NCI-H1105 (cell line): ENCODE measurements at places on chromosomes 13 and 19.

DNA sequence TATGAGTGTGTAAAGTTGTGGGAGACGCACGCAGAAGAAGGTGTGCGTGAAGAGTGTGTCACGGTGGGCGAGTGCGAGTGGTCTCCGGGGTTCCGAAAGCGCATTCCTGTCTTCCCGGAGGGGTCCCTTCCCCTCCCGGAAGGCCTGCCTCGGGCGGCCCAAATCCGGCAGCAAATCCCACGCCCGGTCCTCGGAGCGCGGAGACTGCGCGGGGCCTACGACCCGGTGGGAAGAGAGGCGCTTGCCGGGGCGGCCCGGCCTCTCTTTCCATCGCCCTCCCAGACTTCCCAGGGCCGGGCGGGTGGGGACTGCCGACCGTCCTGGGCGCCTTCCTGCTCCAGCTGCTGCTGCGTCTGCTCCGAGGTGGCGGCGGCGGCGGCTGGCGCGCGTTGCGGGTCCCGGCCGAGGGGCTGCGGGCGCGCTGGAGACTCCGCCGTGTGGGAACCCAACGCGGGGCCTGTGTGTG, 2.1 kb downstream of the ZIC5 start:
- no peak for DNase-seq

DNA sequence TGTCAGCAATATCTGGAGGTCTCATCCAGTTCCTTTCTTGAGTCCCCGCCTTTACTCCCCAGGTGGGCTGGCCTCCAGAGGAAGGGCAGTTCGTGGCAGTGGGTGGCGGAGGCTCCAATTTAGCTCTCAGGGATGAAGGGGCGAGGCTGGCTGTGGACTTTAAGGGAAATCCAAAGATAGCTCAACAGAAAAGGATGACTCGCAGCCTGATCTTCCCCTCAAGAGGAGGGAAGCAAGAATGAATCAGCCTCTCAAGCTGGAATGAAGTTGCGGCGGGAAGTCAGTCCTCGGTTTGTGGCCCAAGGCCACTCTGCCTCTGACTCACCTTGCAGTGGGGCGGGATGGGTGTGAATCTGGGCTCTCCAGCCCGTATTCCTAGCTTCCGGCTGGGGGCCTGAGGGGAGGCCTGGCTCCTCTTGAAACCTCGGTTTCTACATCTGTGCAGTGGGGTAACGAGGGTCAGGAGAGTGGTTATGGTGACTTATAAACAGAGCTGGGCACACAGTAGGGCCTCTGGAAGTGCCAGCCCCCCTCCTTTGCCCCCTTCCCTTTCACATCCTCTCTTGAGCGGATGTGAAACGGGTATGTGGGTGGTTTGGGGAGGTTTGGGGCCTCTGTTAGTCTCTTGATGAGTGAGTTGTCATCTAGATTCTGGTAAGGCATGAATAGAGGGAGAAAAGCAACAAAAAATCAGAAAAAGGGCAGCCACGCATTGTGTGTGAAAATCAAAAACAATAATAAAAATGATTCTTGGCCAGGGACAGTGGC, 10.5 kb upstream of the SMG9 start:
- no peak for DNase-seq

GRCh38 chr19:48617146-48617937, 1.6 kb downstream of the RPL18 start:
- no peak for DNase-seq

DNA sequence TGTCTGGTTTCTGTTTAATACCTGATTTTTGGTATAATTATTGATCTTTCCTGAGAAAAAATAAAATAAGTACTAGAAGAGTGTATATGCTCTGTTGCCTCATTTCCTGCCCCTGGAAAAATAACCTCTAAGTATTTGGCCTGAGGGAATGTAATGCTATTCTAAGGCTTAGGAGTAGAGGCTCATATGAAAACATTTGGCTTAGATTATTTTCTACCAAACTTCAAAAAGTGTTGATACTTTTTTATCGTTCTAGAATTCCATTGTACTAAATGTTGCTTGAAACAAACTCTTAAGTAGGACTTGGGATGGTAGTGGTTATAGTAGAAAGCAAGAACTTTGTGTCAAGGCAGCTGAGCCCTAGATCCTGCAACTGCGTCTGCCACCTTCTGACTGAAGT, 57.8 kb downstream of the COG3 start:
- no peak for DNase-seq

GRCh38 chr13:97497400-97497799, 63.4 kb downstream of the RAP2A start:
- no peak for DNase-seq

DNA sequence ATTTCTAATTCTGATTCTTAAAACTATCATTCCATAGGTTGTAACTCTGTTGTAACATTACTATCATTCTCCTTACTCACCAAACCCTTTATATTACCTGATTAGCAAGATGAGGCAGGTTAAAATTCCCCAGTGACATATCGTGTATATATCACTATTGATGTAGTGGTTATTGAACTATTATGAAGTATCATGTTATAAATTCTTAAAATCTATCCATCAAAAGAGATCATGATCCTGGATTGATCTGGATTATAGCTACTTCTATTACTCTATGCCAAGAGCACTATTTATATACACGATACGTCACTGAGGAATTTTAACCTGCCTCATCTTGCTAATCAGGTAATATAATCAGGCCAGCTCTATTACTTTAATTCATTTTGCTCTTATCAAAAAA, 533.9 kb downstream of the SLITRK6 start:
- no peak for DNase-seq

DNA sequence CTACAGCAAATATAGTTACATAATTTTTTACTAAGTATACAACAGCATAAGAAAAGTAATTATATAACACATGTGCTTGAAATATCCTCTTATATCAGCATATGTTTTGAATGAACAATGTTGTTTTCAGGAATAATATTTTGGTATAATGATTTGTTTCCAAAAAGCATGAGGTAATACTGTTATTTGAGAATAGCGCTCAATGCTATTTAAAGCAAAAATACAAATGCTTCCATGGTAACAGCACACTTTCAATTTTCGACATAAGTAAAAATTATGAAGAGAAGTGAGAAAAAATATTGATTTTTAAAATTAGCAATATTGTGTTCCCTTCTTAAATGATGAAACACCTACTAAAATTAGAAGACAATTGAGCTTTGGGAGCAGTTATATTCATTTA, 715.9 kb upstream of the ATXN8OS start:
- no peak for DNase-seq

DNA sequence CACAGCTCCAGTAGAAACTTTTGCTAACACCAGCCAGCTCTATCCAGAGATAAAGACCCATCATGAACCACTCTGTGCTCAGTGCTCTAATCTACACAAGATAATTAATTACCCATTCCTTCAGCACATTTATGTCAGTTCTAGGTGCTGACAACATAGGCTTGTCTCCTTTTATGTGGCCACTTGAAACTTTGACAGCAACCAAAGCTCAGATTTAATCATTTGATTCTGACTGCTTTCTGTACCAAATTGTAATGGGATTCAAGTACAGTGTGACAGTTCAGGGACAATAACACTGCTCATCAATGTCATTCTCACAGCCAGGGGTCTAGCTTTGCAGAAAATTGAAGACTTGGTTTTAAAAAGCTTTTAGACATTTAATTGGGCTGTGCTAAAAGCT, 266.6 kb downstream of the KCTD12 start:
- DNase-seq, result no peak

- no peak for DNase-seq
Measured at GRCh38 chr13:29481603-29482002, 113.9 kb downstream of the SLC7A1 start.

GRCh38 chr13:26897706-26898550, 137.3 kb upstream of the GPR12 start:
- no peak for DNase-seq

DNA sequence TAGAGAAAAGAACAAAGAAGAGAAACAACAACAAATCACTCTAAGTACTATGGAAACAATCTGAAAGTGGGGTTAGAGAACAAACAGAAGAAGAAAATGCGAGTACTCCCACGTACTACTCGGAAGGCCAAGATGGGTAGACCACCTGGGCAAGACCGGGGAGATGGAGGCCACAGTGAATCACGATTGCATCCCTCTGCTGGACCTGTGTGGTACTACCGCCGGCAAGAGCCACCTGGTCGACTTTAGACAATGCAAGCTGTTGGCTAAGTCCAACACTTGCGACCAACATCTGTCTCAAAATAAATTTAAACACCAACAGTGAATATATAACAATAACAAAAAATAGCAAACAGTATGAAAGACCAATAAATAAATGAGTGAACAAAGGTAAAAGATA, 45.5 kb upstream of the ZNF91 start:
- DNase-seq, result no peak

DNA sequence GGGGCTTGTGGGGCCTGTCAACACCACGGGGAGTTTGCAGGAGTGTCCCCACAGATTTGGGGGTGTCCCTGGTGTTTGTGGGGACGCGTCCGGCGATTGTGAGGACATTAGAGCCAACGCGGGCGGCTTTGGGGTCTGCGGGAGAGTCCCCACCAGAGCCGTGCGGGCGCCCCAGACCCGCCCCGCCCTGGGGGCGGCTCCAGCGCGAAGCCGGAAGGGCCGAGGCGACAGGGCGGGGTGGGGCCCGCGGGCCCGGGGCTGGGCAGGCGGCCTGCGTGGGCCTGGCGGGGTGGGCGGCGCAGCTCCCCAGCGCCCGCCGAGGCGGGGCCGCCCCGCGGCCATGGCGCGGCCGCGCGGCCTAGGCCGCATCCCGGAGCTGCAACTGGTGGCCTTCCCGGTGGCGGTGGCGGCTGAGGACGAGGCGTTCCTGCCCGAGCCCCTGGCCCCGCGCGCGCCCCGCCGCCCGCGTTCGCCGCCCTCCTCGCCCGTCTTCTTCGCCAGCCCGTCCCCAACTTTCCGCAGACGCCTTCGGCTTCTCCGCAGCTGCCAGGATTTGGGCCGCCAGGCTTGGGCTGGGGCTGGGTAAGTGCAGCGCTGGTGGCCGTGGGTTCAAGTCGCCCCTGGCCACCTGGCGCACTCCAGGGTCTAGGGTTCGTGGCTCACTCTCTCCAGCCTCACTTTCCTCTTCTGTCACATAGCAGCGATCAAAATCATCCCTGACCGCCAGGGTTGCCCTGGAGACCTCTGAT, 10.3 kb downstream of the PDE4A start:
- no peak for DNase-seq

DNA sequence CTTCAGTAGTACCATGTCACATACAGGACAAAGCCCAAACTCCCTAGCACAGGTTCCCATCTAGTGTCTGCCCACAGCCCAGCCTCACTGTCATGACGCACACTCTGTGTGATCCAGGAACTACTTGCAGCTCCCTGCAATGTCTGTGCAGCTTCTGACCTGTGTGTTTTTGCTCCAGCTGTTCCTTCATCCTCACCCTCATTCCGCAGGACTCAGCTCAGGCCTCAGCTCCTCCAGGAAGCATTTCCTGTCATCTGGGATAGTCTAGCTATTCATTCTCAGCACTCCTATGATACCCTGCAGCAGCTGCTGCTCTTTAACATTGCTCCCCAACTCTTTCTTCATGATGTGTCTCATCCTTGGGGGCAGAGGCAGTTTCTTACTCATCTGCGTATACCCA, 56.1 kb downstream of the ENOX1 start:
- DNase-seq, result no peak

GRCh38 chr19:16671652-16672274, 10.8 kb downstream of the TMEM38A start:
- DNase-seq, result no peak

- DNase-seq, result no peak
Measured at GRCh38 chr13:97932647-97933046, 20.8 kb upstream of the IPO5 start.

DNA sequence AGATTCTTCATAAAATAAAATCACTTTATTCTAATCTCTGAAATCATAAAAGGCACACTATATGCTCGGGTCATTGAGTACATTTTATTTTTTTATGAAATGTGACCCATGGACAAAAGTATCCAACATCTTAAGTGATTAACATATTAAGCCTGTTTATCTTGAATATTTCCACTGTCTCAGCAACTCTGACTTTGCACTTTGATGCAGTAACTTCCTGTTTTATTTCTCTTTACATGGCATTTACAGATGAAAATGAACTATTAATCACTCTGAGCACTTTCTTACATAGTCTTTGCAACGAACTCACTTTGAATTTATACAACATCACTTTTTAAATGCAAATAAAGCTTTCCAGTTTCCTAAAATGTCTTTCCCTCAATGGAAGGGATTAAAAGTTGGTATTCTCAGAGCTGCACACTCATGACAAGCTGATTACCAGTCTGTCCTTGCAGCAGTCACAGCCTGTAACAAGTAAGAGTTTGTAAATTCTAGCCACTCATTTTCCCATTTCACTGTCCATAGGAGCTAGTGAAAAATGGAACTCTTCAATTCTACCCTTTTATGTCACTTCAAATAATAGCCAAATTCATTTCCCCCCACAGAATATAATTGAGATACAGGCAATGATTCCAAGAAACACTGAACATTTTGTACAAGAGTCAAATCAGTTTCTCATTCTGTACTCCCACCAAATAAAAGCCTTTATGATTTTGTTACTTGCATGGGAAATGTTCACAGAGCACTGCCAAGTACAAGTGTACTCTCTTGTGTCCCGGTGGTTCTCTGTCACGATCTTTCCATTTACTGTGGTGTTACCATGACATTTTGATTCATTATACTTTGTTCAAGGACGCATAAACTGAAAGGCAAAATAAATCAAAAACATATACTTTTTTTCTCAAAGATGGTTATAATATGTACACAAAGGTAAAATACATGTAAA, 1968.9 kb downstream of the PCDH9 start:
- no peak for DNase-seq

GRCh38 chr19:16249826-16250404, 52.2 kb downstream of the AP1M1 start:
- no peak for DNase-seq

DNA sequence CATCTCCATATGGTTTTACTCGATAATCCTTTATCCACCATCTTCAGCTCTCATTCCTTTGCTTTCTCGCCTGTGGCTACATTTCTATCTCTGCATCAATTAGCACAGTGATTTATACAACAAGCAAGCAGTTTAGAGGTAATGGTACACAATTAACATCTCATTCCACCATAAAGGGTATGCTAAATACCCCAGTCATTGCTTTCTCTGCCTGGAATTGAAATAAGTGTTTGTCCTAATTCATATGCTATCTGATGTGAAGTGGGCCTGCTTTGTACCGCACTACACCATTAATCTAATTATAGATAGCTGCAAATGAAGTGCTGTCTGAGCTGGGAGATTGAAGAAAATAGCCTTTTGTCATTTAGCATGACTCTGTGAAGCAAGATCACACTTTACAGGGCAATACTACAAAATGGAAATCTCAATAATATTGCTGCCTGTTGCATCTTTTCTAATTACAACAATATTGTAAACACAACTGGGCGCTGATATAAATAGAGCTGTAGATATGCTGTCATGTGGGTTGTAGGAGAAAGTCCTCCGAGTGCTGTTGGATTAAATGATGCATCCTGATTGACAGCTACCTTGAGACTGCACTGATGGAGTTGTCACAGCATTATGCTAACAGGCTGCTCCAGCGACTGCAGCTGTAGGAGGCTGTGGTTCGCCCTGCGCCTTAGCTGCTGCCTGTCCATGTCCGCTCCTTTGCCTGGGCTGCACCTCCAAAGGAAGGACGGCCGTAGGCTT, 78.2 kb downstream of the GGACT start:
- DNase-seq, result peak; percentile 22

GRCh38 chr19:50968716-50969412, 527 bp downstream of the KLK6 start:
- DNase-seq, result no peak

GRCh38 chr13:92251671-92252210, 853.3 kb downstream of the GPC5 start:
- DNase-seq, result no peak
